ENCODE measurements at places on chromosomes 6 and 20.
A peak's percentile ranks its signal among the peaks of the same experiment; 100 is the strongest.

GRCh38 chr20:4153661-4154238, 138.4 kb upstream of the RNF24 start:
- DNase-seq, result no peak

- no peak for DNase-seq
Observed at GRCh38 chr6:170584954-170585498, 589 bp upstream of the PDCD2 start.

DNA sequence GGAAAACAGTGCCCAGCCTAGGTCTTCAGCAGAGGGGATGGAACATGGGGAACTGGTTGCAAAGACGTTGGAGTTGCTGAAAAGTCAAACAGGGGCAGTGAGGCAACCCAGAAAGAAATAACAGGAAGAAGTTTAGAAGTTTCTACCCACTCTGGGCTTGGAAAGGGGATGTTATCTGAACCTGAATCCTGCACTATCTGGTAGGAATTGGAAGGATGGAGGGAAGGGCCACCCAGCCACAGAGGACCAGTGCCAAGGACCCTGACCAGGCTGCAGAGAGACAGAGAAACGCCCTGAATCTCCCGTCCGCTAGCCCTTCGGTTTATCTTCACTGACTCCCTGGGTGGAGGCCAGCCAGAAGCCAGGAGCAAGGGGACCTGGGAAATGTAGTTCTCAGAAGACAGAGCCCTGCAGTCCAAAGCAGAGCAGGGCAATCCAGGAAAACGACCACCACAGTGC, 217.3 kb upstream of the RREB1 start:
- no peak for DNase-seq

- no peak for DNase-seq
Observed at GRCh38 chr6:161228096-161228495, 45.8 kb downstream of the AGPAT4 start.

GRCh38 chr6:90241229-90241880, 55.3 kb downstream of the BACH2 start:
- DNase-seq, result no peak

DNA sequence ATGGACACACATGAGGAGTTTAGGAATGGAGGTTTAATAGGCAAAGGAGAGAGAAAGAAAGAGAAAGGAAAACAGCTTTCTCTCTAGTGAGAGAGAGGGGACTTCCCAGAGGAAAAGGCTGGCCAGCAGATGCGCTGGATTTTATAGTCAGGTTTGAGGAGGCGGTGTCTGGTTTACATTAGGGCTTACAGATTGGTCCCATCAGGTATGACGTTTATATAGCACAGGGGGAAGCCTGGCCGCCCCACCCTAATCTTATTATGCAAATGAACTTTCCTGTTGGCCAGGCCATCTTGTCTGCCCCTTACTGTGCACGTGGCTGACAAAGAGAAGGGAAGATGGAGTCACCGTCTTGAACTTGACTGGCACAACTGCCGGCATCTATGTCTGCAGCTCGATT, 86.6 kb upstream of the QKI start:
- no peak for DNase-seq

GRCh38 chr6:167398214-167399050, 73.5 kb downstream of the TTLL2 start:
- DNase-seq, result no peak

DNA sequence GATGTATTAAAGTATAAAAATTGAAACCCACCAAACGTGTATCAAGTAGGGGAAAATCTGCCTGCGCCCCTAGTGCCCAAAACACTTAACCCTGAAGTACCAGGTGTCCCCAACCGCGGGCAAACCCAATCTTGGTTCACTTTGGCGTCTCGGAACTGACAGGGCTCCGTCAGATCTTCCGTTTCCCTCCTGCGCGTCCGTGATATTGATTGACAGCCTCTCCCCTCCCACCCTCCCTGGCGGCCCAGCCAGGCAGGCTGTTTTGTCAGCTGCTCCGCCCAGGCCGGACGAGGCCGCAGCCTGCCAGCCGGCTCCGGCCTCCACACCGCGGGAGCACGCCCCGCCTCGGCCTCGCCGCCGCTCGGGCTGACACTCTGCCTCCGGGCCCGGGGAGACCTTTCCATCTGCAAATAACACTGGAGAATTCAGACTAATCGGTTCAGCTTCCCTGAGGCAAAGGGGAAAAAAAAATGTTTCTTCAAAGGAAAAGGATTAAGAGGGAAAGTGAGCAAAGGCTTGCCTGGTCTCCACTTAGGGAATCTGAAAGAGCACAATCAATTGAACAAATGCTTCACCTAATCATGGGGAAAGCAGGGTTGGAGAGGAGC, 234.9 kb upstream of the MCHR2 start:
- DNase-seq, result peak; percentile 89

DNA sequence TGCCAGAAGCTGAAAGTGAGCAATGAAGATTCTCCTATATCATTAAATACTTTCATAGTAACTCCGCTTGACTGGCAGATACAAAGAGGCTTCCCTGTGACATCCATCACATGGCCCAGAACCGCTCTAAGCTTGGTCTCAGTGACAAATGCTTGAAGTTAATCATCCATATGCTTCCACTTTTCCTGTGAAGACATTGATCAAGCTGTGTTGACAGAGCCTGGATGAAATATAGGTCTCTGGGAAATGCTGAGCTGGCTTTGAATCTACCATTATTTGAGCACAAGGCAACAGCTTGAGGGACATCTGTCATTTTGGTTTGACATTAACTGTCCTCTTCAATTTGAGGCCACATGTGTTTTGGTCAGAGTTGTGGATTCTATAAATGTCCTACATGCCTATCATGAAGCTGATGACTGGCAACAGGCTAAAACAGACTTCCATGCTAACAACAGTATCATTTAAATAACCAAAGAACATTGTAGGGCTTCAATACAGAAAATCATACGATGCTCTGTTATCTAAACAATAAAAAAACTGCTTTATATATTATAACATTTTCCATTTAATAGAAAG, 402.2 kb upstream of the IRAK1BP1 start:
- DNase-seq, result no peak

DNA sequence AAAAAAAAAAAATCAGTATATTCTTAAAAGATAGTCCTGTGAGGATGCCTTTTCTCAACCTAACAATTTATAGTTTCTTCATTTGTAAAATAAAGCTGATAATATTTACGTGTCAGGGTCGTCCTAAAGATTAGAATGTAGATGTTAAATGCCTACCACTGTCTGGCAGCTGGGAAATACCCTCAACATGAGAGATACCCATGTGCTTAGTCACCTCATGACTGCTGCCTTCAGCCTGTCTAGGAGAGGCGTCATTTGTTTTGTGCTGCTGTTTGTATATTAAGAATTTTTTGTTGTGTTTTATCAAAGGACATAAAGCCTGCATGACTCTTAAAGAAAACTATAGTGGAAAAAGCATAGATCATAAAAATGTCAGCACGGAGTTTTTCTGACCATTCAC, 9.5 kb downstream of the FAM120B start:
- DNase-seq, result no peak

GRCh38 chr20:4546342-4546741, 175.4 kb upstream of the PRND start:
- no peak for DNase-seq

Data from GM20000 (cell line).